Substantia nigra (tissue), 51 donors: ENCODE measurements at places on chromosomes 13 and 19.

DNA sequence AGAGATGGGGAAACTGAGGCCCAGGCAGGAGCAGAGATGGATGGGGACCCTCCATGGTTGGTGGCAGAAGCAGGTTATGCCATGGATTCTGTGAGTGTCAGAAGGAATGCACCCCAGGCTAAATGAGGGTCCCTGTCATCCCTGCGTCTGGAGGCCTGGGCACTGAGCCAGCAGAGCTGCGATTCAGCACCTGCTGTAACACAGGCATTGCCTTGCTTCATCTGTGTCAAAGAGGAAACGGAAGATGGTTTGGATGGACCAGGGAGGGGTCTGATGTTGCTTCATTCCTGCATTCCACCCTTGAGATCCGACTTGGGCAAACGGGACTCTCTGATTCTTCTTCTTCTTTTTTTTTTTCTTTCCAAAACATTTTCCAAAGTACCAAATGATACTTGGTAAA is 1.2 kb downstream of the C5AR1 start:
- no peak for DNase-seq

GRCh38 chr19:55278391-55279135 is 1.3 kb downstream of the HSPBP1 start:
- DNase-seq = no peak

DNA sequence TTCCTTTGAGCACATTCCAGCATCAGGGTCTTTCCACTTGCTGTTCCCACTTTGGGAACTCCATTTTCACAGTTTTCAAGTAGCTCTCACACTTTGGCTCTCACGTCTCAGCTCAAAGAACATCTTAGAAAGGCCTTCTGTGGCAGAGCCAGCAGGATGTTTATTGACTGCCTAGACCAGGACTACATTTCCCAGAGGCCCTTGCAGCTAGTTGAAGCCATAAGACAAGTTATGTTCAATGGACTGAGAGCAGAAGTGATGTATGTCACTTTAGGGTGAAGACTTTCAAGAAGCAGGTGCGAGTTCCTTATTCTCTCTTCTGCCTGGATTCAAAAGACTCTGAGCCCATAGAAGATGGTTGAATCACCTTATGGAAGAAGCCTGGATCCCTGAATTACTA is 4.3 kb upstream of the HAUS5 start:
- no peak for DNase-seq

GRCh38 chr13:48749144-48749543 is 95.4 kb downstream of the CYSLTR2 start:
- no peak for DNase-seq
